ENCODE measurements at places on chromosomes 11 and 22.

GRCh38 chr11:68257477-68258362, 14.1 kb downstream of the C11orf24 start:
- DNase-seq: no peak

DNA sequence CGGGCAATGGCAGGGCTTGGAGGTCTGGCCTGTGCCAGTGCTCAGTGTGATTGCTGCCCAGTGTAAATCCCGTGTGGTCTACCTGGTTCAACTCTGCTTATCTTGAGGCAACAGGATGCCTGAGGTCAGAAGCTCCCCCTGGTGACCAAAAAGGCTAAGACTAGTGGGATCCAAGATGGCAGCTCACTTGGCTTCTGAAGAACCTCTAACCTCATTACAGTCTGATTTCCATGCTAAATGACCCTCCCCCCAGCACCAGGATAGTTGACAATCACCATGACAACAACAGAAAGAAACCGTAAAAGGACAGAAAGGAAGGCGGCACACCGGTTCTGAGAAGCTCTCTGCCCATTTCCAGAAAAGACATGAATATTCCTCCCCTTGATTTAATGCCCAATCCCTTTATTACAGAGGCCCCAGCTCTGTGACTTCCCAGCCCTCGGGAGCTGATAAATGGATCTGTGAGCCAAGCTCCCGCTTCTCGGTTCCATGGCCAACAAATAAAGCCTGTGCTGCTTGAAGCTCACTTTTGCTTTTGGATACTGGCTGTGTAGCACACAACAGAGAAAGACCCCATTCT, 398.4 kb downstream of the CTTN start:
- no peak for DNase-seq

DNA sequence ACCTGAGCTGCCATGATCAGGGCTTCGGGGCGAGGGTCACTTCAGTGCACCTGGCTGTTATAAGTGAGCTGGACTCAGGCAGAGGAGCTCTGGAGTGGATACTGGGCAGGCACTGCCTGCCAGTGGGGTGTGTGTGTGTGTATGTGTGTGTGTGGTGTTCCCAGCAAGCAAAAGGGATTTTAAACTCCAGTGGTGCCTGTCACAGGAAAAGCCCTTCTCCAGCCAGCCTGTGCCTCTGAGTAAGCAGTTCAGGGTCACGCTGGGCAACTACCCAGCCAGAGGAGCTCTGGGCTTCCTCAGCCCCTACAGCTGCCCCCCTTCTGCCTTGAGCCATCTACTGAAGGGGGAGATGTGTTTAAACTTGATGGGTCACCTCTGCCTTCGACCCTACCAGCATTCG, 109.0 kb downstream of the OSBP2 start:
- DNase-seq: no peak

- DNase-seq: peak; percentile 70
These were observed 2.6 kb downstream of the C11orf21 start for GRCh38 chr11:2298795-2299761.

DNA sequence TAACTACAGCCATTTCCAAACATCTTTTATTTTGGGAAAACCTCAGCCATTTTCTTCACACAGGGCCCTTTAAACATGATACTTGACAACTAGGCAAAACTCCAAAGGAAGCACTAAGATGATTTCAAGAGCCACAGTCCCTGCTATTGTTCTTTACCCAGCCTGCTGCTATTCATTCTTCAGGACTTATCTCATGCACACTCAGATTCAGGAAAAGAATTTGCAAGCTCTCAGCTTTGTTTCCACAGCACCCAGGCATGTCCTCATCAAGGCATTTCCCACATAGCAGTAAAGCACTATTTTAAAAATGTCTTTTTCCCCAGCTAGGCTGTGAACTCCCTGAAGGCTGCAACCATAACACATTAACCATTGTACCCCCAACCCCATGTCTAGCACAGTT, 609.3 kb upstream of the CCDC90B start:
- DNase-seq: no peak

DNA sequence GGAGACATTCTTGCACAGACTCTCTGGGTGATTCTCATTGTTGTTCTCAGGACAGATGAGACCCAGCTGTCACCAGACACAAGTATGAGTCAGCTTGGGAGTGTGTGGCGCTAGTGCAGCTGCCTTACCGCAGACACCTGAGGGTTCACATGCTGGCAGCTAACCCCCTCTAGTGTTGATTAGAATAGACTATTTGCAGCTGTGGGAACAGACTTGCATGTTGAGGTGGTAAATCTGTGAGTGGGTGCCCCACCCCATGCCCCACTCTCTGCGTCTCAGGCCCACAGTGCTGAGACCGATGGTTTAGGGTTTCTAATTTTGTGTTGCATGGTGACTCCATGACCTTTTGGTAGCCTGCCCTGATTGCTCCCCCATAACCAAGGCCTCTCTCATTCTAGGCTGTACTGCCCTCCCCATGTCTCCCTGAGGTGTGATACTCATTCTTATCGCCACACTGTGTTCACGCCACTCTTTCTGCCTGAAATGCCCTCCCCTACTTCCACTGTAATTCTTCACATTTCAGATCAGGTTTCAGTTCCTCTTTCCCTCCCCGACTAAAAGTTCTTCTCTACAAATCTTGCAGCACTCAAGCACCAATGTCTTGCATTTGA, 73.7 kb upstream of the KIRREL3 start:
- DNase-seq: peak; percentile 65

DNA sequence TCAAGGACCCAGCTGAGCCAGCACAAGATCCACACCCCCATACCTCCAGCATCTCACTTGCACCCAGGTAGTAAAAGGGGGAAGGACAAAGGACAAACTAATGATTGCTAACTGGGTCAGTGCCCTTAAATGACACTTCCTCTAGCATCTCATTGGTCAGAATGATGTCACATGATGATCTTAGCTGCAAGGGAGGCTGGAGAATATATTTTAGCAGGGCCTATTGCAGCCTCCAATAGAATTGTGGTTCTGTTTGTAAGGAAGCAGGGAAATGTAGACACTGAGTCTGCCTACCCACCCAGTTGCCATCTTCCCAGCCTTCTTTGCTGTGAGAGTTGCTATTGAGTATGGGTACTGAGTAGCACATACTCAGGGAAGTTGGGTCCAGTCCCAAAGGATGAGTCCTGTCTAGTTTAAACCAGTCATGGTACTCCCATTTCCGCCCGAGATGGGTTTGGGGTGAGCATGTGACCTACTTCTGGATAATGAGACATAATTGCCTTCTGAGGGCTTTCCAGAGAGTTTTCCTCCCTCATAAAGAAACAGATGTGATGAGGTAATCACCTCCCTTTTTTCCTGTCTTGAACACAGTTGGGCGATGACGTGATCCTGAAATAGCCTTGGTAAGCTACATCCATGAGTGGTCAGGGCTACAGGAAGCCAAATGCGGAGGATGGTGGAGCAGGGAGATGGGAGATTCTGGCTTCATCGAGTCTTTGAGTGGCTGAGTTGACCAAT, 5.5 kb upstream of the DNAL4 start:
- DNase-seq: no peak

- no peak for DNase-seq
These were observed 7.8 kb upstream of the NFAM1 start for GRCh38 chr22:42439821-42440674.

DNA sequence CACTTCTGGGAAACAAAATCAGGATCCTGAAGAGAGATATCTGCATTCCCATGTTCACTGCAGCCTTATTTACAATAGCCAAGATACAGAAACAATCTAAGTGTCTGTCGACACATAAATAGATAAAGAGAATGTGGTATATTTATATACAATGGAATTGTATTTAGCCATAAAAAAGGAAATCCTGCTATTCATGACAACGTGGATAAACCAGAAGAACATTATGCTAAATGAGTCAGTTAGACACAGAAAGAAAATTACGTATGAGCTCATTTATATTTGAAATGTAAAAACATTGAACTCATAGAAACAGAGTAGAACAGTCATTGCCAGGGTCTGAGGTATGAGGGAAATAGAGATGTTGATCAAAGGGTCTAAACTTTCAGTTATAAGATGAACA, 6.1 kb downstream of the MRPL17 start:
- DNase-seq: no peak

Measured in vagina (tissue), 2 donors.